COLO829 (cell line): ENCODE measurements at places on chromosomes 2 and 18.
A peak's percentile ranks its signal among the peaks of the same experiment; 100 is the strongest.

- DNase-seq: peak; percentile 20
Measured at GRCh38 chr18:27413495-27414401, 228.6 kb upstream of the CHST9 start.

GRCh38 chr18:9661564-9661963, 46.5 kb upstream of the RAB31 start:
- no peak for DNase-seq

DNA sequence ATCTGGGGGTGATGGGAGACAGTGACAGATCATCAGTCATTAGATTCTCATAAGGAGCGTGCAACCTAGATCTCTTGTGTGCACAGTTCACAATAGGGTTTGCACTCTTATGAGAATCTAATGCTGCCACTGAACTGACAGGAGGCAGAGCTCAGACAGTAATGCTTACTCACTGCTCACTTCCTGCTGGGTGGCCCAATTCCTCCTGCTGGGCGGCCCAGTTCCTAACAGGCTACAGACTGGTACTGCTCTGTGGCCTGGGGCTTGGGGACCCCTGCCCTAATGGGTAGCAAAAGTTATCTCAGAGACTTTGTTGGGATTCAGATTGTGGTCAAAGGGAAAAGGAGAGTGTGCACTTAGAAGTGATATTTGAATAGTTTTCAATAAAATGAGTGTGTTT, 840.1 kb upstream of the ID2 start:
- no peak for DNase-seq

DNA sequence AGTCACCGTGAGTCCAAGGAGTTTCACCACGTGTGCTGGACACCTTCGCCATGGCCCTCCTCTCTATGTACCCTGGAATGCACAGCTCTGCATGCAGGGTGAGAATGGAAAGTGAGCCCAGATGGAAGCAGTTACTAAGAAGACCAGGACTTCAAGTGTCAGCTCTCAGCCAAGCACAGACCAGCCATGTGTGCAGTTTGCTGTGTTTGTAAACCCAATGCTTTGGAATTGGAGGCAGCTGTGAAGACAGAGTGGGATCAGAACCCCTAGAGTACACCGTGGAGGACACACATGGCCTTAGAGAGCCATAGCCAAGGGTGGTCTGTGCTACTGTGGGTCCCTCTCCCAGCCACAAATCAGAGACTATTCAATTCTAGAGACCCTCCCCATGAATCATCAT, 655.5 kb upstream of the ID2 start:
- no peak for DNase-seq

DNA sequence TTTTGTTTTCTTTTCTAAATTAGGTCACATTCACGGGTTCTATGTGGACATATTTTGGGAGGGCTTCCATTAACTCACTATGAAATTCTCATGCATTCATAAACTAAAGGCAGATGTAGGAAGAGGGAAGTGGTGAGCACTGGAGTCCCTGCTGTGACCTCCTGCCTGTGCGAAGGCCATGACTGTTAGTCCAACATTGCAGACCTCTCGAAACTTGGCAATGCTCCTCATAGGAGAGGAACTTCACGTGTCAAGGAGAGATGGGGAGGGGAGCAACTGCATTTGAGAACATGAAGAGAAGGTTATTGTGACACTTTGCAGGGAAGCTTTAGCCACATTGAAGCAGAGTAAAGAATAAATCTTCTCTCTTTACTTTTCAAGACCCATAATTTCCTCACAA, 126.4 kb upstream of the HNMT start:
- DNase-seq: no peak

DNA sequence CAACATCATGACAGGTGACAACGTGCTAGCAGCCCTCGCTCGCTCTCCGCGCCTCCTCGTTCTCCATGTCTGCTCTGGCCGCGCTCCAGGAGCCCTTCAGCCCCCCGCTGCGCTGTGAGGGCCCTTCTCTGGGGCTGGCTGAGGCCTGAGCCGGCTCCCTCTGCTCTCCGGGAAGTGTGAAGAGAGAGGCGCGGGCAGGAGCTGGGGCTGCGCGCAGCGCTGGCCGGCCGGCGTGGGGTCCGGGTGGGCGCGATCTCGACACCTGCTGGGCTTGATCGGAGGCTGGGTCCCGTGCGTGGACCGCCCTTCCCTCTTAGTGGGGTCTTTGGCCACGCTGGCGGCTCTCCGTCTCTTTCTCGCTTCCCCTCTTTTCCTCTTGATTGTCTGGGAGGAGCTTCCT, 195.5 kb downstream of the ANKRD30BL start:
- DNase-seq: no peak
